Left lung (tissue), 14 donors: ENCODE measurements at places on chromosomes 6 and 20.
A peak's percentile ranks its signal among the peaks of the same experiment; 100 is the strongest.

DNA sequence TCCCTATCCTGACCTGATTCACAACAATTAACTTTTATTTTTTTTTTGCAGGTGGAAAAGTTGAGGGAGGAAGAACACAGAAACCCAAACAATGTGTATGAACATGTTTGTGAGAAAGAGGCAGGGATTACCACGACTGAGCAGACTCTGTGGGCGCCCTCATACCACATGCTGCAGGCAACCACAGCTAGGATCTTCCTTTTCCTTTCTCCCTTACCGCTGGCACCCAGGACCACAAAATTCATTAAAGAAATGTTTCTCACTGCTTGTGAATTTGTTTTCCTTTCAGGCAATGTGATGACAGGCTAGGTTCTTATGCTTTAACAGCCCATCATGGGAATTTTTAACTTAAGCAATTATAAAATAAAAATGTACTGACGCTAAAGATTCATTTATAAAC lies 287.1 kb downstream of the GMDS start:
- DNase-seq, result no peak

DNA sequence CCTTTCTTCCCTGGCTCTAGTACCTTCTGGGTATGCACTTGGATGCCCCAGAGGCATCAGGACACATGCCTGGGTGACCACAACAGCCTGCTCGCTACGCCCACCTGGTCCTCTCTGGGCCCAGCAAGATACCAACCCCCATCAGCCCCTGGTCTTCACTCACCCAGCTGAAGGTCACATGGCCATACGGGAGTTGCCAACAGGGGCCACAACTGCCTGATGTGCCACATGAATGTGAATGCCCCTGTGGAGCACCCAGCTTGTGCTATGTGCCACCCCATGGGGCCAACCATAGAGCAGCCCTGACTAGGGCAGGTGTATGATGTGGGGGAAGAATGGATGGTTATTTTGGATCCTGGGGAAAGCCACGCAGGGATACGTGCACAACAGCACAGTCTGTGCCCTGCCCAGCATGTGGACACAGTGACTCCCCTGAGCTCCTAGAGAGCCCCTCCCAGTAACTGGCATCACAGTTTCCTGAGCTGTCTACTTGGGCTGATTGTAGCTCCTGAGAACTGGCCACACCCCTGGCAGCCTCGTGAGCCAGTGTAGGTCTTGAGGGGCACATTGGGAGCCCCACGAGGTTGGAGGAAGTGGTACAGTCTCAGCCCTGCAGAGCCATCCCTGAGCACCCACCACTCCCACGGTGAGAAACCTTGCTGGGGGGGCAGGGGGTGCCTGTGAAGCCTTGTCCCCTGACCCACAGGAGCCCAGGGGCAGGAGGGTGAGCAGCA lies 10.5 kb upstream of the PCMTD2 start:
- no peak for DNase-seq

DNA sequence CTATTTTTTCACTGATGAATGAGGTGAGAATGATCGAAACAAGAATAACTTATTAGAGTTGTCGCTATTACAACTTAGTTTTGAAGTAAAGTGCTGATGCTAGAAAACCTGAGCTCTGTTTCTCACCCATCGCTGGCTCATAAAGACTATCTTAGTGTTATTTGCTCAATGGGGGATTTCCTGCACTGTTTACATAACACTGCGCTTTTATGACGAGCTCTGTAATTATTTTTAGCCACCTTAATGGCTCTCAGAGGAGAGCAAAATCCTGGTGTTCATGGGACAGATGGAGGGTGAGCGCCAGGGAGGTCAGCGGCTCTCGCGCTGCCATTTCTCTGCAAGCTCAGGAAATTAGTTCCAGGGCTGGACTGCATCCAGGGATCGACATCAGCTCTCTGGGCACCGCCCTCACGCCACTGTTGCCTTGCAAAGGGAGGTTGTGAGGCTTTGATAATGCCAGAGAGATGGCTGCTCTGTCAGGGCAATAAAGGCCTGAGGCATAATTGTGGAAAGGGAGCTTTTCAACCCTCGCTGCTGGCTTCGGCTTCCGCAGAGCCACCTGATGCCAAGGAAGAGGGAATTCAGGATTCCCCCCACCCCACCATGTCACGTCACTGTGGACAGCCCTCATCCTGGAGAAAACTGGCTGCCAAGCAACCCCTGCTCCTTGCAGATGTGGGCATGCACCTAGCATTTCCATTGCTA lies 72.0 kb downstream of the DACT2 start:
- peak; percentile 74 for DNase-seq

GRCh38 chr6:1475174-1475573 lies 85.8 kb downstream of the FOXF2 start:
- DNase-seq, result no peak

DNA sequence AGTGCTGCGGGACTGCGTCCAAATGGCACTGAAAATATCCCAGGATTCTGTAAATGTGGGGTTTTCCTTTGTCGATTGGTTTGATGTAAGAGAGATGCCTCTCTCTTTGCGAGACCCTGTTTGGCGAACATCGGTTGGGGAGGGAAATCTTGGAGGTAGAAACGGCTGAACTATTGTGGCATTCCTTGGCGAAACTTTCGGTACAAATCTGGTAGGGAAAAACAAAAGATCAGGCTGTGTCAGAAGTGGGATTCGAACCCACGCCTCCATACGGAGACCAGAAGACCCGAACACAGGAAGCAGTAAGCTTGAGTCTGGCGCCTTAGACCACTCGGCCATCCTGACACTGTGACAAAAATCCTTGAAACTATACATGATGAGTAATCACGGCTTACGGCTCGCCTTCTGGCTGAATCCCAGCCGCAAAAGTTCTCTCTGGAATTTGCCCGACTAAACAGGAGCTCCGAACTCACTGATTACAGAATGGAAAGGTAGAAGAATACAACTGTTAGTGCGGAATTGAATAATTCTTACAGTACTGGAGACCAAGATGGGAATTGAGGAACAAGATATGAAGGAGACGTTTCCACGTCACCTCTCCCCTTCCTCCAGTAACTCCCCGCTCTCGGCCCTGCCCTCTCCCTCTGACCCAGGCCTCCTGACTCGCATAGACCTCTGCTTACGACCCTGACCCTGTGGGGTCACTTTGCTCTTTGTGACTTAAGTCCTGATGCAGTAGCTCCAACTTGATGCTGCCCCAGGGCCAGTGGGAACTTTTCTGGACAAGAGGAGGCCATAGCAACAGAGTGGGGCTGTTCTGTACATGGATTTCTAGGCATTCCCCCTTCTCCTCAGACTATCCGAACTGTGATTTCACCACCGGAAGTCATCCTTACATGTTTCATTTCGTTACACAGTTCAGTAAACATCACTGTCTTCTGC lies 132.8 kb upstream of the ZNF184 start:
- DNase-seq, result no peak

DNA sequence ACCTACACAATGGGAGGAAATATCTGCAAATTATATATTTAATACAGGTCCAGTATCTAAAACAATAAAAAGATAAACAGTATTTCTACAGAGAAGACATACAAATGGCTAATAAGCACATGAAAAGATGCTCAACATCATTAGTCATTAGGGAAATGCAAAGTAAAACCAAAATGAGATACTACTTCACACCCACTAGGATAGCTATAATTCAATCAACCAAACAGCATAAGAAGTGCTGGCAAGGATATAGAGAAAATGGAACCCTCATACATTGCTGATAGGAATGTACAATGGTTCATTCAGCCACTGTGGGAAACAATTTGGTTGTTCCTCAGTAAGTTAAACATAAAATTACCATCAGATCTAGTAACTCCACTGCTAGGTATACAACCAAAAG lies 48.7 kb downstream of the NUDT3 start:
- DNase-seq, result no peak

DNA sequence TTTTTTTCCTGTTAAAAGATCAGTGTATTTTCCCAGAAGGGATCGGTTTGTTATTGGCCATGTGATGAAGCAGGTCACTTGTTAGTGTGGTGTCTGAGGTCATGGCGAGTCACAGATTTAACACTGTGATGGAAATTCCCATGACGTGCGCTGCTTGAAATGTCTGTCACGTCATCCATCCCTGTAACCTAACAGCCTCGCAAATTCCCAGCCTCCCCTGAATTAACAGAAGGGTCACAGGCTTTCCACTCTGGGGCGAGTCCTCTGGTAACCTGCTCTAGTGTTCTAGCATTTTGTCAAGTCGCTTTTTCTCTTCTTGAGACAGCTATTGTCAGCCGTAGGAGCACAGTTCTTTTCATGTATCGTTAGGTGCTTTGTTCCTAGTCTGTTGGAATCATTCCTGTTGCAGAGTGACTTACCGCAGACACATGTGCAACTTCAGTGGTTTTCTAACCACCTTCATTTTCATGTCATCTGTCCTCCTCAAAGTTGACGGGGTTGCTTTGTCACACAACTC lies 137.2 kb downstream of the MAP3K4 start:
- no peak for DNase-seq

DNA sequence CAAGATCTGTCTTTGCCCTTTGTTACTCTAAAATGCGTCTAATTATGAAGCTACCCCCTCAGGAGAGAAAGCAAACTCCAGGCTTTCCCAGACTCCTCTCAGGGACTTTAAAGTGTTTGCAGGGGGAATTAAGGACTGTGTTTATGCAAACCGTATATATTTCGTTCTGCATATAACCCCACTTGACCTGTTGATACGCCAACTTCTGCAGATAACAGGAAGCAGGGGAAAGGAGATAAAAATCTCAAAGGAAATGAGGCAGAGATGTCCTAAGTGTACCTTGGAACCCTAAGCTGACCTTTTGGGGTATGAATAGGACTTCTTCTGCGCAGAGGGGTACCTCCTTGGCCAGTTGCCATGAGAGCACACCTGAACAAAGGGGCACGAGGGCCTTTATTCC lies 8.1 kb downstream of the SYCP2L start:
- DNase-seq, result no peak
